Osteocyte (in vitro differentiated cells): ENCODE measurements at places on chromosomes 6 and 20. TPM values are rescaled to one million over a fixed set of nuclear protein-coding genes. Genes with fewer than 3 reads are reported as not detected.

DEF6 gene
- total RNA-seq, result 0.52 and 0.59 TPM in 2 replicates

GRCh38 chr6:75855052-75855451 lies 106.0 kb downstream of the MYO6 start:
- no peak for DNase-seq
- no peaks in the 10 kb centered on the region for H3K27me3 ChIP-seq
- peaks cover 38% of the 10 kb centered on the region for H3K4me1 ChIP-seq
- H3K27ac ChIP-seq, result no peak overlapping the region

- no peak for DNase-seq
- peaks cover 12% of the 10 kb centered on the region for H3K36me3 ChIP-seq
- no peaks in the 10 kb centered on the region for H3K27me3 ChIP-seq
- peaks cover 51% of the 10 kb centered on the region for H3K4me1 ChIP-seq
These were observed 17.7 kb upstream of the DST start for GRCh38 chr6:56660381-56660730.

- peaks cover 5% of the 10 kb centered on the region for H3K4me1 ChIP-seq
- peaks cover 8% of the 10 kb centered on the region for H3K27me3 ChIP-seq
- H3K36me3 ChIP-seq, result no peaks in the 10 kb centered on the region
- H3K27ac ChIP-seq, result no peak overlapping the region
These were observed 17.2 kb downstream of the KCNK17 start for GRCh38 chr6:39296745-39297640.

- no peaks in the 10 kb centered on the region for H3K27me3 ChIP-seq
- no peak for DNase-seq
- peaks cover 5% of the 10 kb centered on the region for H3K4me1 ChIP-seq
- H3K27ac ChIP-seq, result no peak overlapping the region
These were observed 154.8 kb downstream of the TFAP2B start for GRCh38 chr6:50973464-50973863.

FUCA2 gene
- 58.7 and 63.8 TPM in 2 replicates for total RNA-seq

DNA sequence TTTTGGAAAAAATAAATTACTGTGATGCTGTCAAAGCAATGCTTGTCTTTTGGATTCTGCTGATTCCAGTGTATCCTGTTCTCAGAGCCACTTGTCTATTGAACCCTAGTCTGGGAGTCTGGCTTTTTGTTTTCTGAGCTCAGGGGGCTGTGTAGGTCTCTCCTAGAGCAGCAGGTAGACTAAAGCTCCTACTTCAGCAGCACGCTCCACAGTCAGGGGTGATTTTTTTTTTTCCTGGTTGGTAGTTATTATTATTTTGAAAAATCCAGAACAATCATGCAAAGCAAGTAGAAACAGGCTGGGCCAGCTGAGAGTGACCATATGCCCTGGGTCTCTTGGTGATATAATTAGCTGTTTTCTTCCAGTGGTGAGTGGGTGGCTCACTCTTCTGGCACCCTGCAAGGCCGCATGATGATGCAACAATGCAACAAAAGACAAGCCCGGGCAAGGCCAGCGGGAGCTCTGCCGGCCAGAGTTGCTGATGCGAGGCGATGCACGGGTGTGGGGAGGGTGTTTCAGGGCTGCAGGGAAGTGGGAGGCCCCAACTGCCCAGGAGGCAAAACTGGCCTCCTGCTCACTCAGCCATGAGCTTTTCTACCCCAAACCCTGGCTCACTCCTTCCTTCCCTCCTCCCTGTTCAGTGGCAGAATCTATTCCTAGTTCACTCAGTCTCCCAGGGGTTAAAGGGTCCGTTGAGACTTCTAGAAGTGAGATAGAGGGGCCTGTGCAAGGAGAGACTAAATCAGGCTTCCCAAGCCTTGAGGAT lies 11.5 kb upstream of the CDKN1A start:
- H3K27me3 ChIP-seq, result no peaks in the 10 kb centered on the region
- peak; percentile 91 for DNase-seq
- no peaks in the 10 kb centered on the region for H3K36me3 ChIP-seq
- peaks cover 18% of the 10 kb centered on the region for H3K4me1 ChIP-seq
- peak overlapping the region; percentile 7 for H3K4me3 ChIP-seq
- peak overlapping the region; percentile 95 for H3K27ac ChIP-seq

- H3K4me3 ChIP-seq, result no peak overlapping the region
- H3K4me1 ChIP-seq, result peaks cover 4% of the 10 kb centered on the region
- no peak for DNase-seq
- H3K36me3 ChIP-seq, result no peaks in the 10 kb centered on the region
- no peaks in the 10 kb centered on the region for H3K27me3 ChIP-seq
- H3K27ac ChIP-seq, result no peak overlapping the region
These were observed 3.6 kb downstream of the PXMP4 start for GRCh38 chr20:33716498-33716897.

FAM83D gene
- 4.6 TPM in 2 replicates for total RNA-seq

DNA sequence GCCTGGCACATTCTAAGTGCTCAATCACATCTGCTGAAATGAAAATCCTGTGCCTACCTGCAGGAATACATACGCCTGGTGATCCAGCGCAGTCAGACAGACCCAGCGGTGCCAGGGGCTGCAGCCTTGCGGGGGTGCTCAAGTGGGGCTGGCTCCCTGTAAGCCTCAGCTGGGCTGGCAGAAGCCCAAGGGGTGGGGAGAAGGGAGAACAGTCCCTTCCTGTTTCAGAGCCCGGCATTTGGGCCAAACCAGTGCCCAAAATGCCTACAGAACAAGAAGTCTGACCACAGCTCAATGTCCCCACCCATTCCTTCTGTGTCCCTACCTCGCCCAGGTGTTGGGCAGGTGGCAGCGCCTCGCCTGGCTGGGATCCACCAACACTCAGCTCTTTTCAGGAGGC lies 22.6 kb downstream of the KCNK15 start:
- no peak overlapping the region for H3K27ac ChIP-seq
- H3K4me1 ChIP-seq, result no peaks in the 10 kb centered on the region
- H3K27me3 ChIP-seq, result peaks cover 48% of the 10 kb centered on the region
- no peak for DNase-seq
- H3K4me3 ChIP-seq, result no peak overlapping the region

FAM83C gene
- not detected in 2 replicates for total RNA-seq

DNA sequence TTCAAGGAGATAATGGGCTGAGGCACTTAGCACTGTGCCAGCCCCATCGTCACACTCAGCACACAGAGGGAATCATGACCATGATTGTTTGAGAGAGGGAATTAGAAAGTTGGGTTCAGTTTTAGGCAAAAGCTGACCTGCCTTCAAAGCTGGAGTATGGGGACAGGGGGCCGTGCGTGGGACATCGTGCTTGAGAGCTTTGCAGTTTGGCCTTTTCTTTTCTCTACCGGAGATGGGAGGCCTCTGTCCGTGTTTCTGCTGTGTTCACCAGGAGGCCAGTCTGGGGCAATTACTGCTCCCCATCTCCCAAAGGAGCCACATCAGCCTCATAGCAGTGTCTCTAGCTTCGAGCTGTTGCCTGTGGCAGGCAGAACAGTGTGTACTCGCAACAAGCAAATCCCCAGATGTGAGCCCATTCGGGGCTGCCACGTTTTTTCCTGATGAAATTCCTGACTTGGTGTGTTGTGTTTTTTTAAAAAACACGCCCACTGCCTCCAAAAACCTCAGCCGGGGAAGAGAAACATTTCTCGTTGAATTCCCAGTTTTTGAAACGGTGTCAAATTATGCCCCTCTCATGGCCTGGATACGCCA lies 20.2 kb downstream of the EYA2 start:
- H3K27me3 ChIP-seq, result peaks cover 21% of the 10 kb centered on the region
- H3K4me1 ChIP-seq, result peaks cover 2% of the 10 kb centered on the region
- DNase-seq, result no peak
- H3K4me3 ChIP-seq, result no peak overlapping the region

GRCh38 chr6:71403422-71404134 lies 115.0 kb downstream of the OGFRL1 start:
- peak overlapping the region; percentile 50 for H3K4me3 ChIP-seq
- peaks cover 74% of the 10 kb centered on the region for H3K4me1 ChIP-seq
- H3K27me3 ChIP-seq, result no peaks in the 10 kb centered on the region

ADTRP gene
- total RNA-seq, result not detected in 2 replicates

CALHM6 gene
- total RNA-seq, result 0.94 and 1.3 TPM in 2 replicates

ZBP1 gene
- total RNA-seq, result not detected in 2 replicates

DNA sequence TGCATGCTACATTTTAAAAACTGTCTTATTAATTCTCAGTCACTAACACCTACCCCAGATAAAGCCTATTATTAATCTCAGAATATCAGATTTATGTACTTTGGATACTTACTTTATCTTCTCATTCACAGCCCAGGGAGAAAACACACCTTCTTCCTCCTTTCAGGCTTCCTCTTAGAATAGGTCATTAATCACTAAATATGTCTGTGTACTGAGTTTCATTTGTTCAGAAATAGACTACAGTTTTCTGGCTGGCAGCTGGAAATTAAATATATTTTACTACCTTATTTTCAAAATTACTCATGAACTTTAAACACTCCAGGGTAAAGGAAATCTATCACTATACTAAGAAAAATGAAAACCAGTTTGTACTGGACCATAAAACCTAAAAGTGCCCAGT lies 147.7 kb upstream of the DST start:
- H3K4me3 ChIP-seq, result no peak overlapping the region
- no peak for DNase-seq
- H3K27me3 ChIP-seq, result no peaks in the 10 kb centered on the region

FAM83B gene
- total RNA-seq, result 0.26 and 0.64 TPM in 2 replicates

DNA sequence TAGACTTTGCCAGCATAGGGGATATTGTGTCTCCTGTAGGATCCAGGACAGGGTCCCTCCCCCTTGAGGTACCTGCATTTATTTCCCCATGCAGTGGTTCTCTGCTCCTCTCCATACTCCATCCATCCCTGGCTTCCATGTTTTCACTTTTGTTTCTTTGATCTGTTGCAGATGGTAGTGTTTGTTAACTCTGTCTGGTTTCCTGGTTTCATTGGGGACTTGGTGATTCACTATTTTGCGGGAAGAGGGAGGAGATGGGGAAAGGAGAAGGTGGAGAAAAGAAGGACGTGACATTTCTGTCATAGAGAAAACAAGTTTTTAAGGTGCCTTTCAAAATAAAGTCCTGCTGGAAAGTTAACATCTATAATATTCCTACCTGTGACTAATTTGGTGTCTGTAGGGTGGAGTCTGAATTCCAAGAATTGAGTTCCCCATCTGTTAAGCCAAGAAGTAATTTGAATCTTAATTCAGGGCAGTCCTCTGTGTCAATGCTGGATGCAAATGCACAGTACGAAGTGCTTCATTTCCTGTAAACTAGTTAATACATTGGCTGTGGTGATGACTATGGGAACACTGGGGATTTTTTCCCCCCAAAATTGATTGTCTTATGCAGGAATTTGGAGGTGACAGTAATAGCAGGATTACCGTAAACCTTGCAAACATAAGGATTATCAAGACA lies 6.9 kb upstream of the RNF144B start:
- H3K27me3 ChIP-seq, result no peaks in the 10 kb centered on the region
- no peaks in the 10 kb centered on the region for H3K4me1 ChIP-seq
- no peak for DNase-seq

CGA gene
- total RNA-seq, result not detected in 2 replicates

- peaks cover 18% of the 10 kb centered on the region for H3K4me1 ChIP-seq
- H3K27me3 ChIP-seq, result no peaks in the 10 kb centered on the region
- no peak overlapping the region for H3K4me3 ChIP-seq
- H3K27ac ChIP-seq, result no peak overlapping the region
These were observed 81.3 kb downstream of the RFPL4B start for GRCh38 chr6:112428477-112428876.

DNA sequence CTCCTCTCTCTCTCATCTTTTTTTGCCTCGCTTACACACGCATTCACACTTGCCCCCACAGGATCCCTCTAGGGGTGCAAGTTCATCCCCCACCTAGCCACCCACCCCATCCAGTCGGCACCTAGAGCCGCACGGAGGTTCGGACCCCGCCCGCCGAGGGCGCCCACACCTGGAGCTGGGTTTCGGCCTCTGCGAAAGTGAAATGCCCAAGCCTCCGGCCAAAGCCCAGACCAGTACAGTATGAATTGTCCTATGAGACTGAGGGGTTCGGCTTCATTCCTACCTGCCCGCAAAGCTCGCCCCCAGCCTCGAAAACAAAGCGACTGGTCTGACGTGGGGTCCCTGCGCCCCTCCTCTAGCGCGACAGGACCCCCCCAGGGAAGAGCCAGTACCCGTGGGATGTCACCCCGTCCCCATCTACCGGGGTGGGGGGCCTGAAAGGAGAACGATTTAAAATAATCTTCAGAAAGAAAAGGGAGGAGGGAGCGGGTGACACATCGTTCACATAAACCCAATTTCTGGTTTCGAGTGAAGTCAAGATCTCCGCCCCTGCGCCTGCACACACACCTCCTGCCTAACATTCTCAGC lies 1.5 kb downstream of the TFAP2A start:
- no peaks in the 10 kb centered on the region for H3K27me3 ChIP-seq
- DNase-seq, result no peak
- peaks cover 26% of the 10 kb centered on the region for H3K36me3 ChIP-seq
- H3K4me1 ChIP-seq, result peaks cover 11% of the 10 kb centered on the region

GRCh38 chr6:1868561-1869261 lies 259.0 kb downstream of the FOXC1 start:
- peaks cover 29% of the 10 kb centered on the region for H3K4me1 ChIP-seq
- no peak overlapping the region for H3K4me3 ChIP-seq
- DNase-seq, result no peak
- no peaks in the 10 kb centered on the region for H3K27me3 ChIP-seq
- H3K36me3 ChIP-seq, result no peaks in the 10 kb centered on the region

DNA sequence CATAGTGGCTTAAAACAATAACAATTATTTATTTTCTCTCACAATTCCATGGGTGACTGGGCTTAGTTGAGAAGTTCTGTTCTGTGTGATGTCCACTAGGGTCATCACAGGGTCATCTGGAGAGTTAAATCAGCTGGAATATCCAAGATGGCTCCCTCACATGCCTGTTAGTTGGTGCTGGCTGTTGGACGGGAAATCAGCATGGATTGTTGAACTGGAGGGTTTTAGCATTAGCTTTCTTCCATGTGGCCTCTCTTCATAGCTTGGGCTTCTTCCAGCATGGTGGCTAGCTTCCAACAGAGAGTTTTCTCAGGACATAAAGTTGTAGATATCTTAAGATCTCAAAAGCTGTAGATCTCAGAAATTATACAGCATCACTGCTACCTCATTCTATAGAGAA lies 19.6 kb downstream of the MARCKS start:
- H3K4me1 ChIP-seq, result peaks cover 44% of the 10 kb centered on the region
- H3K4me3 ChIP-seq, result no peak overlapping the region
- H3K27me3 ChIP-seq, result no peaks in the 10 kb centered on the region
- H3K36me3 ChIP-seq, result peaks cover 2% of the 10 kb centered on the region
- DNase-seq, result no peak

- H3K27me3 ChIP-seq, result no peaks in the 10 kb centered on the region
- no peak overlapping the region for H3K4me3 ChIP-seq
- peak overlapping the region; percentile 60 for H3K27ac ChIP-seq
- H3K4me1 ChIP-seq, result peaks cover 12% of the 10 kb centered on the region
- H3K36me3 ChIP-seq, result peaks cover 5% of the 10 kb centered on the region
These were observed 187.1 kb downstream of the BMP7 start for GRCh38 chr20:57079031-57080005.

DNA sequence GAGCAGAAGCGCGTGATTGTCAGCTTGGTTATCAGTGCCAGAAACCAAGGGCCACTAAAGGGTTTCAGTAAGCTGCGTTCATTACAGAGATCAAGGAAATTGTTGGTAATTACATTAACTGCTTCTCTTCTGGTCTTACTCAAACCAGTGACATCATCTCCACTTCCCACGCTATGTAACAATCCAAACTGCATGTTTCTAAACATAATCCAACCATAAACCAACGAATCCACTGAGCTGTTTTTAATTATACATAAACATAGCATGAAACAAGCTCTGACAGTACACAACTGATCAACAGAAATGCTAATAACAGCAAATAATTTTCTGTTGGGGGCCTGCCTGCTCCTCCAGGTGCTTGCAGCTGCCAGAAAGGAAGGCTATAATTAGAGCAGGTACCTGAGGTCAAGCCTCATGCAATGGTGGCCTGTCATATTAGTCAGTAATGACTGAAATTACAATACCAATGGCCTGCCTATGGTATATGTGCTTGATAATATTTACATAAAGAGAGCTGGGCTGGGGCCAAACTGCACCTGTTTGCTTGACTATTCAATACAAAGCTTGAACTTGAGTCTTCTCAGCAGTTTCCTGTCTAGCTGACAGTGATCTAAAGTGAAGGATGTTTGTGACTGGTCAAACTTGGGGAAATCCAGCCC lies 40.1 kb downstream of the ILRUN start:
- peaks cover 9% of the 10 kb centered on the region for H3K36me3 ChIP-seq
- H3K27me3 ChIP-seq, result no peaks in the 10 kb centered on the region
- H3K27ac ChIP-seq, result peak overlapping the region; percentile 98
